Fibroblast of the aortic adventitia (primary cell): ENCODE measurements at places on chromosomes 4 and X. TPM values are rescaled to one million over a fixed set of nuclear protein-coding genes. Genes with fewer than 3 reads are reported as not detected.

DNA sequence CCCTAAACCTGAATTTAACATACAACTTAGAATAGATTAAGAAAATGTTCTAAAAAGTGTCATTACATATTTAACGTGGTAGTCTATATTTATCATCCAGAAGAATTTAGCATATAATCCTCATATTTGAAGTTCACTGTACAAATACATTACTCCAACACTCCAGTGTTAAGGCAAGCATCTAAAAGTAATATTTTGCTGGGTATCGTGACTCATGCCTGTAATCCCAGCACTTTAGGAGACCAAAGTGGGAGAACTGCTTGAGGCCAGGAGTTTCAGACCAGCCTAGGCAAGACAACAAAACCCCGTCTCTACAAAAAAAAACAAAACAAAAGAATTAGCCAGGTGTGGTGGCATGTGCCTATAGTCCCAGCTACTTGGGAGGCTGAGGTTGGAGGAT is 24.8 kb downstream of the LRBA start:
- DNase-seq = no peak

DNA sequence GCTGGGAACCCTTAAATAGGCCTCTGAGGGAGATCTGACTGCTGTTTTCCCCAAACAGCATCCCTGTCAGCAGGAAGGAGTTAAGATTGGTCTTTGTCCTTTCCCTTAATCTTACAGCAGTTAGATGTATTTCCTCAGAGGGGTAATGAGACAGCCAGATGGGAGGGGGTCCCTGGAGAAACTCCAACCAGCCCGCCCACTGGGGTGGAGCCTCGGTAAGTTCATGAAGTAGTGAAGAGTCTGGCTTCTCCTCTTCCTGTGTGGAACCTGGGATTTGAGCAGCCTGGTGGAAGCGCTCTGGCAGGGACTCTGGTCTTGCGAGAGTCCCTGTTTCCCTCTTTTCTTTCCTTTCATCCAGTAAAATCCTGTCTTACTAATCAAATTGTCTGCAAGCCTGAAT is 330.0 kb downstream of the TLL1 start:
- no peak for DNase-seq

GRCh38 chr4:34170946-34171345 is 2073.4 kb downstream of the ARAP2 start:
- no peak for DNase-seq

Gene SLC4A4
- total RNA-seq = 2.1 and 2.4 TPM in 2 replicates

Gene KLHL13
- total RNA-seq = 0.82 and 7.2 TPM in 2 replicates

DNA sequence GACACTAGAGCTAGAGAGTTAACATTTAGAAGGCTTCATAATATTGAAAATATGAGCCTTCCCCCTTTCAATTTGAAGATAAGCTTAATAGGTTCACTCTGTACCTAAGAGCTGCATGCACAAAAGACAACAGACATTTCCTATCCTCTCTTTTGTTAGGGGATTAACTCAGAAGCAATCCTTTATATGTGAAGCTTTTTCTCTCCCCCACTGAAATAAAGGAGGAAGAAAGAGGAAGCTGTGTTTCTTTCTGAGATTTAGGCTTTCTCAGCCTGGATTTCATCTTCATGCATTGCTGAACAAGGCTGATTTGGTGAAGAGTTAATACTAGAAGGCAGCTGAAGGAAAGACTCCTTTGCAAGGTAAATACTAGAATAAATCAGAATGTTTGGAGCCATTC is 21.0 kb upstream of the CABS1 start:
- DNase-seq = no peak

Gene AFF2
- total RNA-seq = 0.33 and 6.6 TPM in 2 replicates

GRCh38 chrX:71935476-71935875 is 24.8 kb downstream of the NHSL2 start:
- DNase-seq = no peak

GRCh38 chr4:76585272-76585671 is 150.2 kb downstream of the SHROOM3 start:
- peak; percentile 31 for DNase-seq

DNA sequence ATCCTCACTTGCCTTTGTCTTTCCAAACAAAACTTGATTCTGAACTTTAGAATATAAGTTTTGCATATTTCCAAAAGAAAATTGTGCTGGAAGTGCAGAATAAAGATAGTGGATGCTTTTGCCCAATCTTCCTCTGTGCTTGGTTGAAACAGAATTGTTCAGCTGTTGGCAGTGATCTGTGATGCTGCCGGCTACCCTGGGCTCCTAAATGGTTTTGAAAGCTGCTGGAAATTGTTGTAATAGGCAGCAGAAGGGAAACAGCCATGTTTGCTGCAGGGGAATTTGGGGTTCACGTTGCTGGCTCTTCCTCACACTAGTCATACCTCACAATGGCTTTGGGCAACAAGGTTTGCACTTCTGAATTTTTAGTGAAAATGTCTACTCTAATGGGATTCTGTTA is 398.0 kb downstream of the RAPGEF2 start:
- DNase-seq = no peak

- DNase-seq = no peak
Measured at GRCh38 chrX:39133971-39134370, 332.7 kb downstream of the MID1IP1 start.

DNA sequence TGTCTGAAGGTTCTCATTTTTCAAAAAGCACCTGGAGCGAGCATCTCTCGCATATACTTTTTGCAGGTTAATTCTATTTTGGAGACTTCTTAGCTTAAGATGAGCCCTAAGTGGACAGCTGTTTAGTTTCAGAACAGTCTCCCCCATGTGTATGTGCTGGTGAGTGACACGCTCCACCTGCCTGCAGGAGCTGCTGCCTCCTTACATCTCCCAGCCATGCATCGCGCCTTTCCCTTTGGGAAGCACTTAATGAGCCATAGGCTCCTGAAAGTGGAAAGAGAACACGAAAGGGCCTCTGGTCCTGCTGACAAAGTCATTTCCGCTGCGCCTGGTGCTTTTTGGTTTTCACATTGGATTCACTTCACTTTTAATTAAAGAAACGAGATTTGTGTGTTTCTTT is 56.1 kb downstream of the TRIML2 start:
- DNase-seq = no peak

DNA sequence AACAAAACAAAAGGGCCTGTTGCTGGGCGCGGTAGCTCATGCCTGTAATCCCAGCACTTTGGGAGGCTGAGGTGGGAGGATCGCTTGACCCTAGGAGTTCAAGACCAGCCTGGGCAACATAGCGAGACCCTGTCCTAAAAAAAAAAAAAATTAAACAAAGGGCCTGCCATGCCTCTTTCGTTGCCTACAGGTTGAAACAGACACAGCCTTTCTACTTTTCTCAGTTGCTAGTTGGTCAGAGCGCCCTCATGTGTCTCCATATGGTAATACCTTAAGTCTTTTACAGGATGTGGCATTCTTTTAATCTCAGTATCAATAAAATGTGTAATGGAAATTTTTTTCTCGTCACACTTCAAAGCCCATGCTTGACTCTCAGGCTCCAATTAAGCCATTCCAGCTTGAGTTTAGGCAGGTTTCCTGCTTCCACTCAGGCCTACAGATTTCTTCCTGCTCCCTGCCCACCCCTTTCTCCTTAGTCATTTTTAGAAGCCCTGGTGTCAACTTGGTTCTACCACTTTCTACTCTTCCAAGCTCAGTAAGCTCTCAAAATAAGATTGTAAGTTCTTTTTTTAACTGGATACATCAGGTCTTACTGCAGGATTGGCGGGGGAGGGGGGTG is 4.6 kb upstream of the SOWAHD start:
- peak; percentile 47 for DNase-seq

GRCh38 chr4:76305971-76306881 is at the start of gene STBD1:
STBD1 (plus strand) TSS chr4:76306733; CDS start chr4:76306770, 37 bp downstream.
- peak; percentile 50 for DNase-seq

Gene MAGEE1
- total RNA-seq = 1.9 and 2.5 TPM in 2 replicates

Gene GLRB
- 3.0 and 7.8 TPM in 2 replicates for total RNA-seq

- no peak for DNase-seq
Measured at GRCh38 chr4:22553560-22553959, 37.7 kb upstream of the ADGRA3 start.

DNA sequence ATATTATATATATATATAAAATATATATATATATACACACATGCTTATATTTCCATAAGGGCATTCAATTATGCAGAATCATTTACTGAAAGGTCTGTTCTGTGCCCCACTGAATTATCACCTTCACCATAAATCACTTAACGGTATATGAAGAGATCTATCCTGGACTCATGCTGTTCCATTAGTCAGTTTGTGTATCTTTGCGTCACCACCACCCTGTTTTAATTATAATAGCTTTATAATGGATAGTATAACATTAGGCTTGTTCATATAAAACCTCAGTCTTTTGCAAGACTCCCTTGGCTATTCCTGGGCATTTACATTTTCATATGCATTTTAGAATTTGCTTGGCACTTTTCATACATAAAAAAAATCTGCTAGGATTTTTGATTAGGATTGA is 19.1 kb downstream of the WDR17 start:
- no peak for DNase-seq
